Foreskin melanocyte (primary cell): ENCODE measurements at places on chromosomes 6 and 20.

GRCh38 chr6:18469536-18469935 lies 82.4 kb downstream of the RNF144B start:
- no peak for DNase-seq

DNA sequence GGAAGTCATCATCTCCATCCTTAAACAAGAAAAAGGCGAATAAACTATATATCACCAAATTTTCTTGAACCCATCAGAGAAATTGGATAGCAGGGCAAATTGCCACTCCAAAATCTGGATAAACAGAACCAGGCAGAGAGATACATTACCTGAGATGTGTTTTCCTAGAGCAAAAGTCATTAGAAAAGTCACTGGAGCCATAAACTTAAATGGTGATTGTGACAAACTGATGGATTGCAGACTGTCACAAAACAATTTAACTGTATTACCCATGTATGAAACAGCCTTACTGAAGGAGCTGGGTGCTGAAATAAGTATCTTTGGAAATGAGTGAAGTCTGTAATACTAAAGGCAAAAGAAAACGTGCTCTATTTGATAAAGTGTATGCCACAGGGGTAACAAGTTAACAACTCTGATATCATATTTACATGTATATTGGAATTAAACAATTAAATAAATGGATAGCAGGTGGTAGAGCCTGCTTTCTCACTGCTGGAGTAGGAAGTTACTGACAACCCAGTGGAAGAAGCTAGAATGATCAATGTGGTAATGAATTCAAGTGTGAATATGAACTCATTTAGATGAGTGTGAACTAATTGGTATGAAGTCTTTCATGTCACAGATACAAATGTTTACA lies 186.9 kb downstream of the LMBRD1 start:
- DNase-seq, result no peak

DNA sequence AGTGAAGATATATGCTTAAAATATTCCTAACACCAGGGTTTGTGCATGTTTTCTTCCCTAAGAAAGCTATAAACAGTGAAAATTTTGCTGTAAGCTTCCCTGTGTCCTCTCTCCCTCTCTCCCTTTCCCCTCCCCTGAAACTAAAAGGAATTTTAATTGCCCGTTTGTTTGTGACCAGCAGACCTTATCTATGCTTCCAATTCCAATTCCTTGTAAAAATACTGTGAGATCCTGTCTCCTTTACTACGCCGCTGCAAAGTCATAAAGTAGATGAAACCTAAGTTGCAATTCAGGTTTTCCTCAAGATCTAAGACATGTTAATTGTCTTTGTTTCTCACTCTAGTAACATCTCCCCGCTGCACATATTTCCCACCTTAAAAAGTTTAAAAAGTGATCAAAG lies 82.3 kb downstream of the DNAH8 start:
- DNase-seq, result no peak

- no peak for DNase-seq
Observed at GRCh38 chr6:158703111-158703836, 53.4 kb downstream of the SYTL3 start.

DNA sequence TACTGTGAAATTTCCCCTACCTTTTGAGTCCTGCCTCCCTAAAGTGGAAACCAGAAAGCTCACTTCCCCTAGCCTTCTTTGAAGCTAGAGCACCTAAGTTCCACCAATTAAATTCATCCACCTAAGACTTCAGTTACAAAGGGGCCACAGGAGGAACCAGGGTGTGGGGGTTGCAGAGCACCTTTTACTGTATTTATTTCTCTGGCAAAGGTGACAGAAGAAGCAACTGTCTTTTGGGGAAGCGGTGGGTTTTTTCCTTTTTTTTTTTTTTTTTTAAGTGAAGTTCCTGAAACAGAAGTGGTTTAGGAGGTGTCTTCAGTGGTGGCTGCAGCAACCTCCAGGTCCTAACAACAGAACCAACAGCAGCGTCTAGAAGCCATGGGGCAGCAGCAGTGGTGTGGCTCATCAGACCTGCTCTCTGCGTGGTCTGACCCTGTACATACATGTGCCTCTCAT lies 13.1 kb downstream of the PSMB9 start:
- no peak for DNase-seq
